ENCODE measurements at places on chromosomes 1 and 21.

DNA sequence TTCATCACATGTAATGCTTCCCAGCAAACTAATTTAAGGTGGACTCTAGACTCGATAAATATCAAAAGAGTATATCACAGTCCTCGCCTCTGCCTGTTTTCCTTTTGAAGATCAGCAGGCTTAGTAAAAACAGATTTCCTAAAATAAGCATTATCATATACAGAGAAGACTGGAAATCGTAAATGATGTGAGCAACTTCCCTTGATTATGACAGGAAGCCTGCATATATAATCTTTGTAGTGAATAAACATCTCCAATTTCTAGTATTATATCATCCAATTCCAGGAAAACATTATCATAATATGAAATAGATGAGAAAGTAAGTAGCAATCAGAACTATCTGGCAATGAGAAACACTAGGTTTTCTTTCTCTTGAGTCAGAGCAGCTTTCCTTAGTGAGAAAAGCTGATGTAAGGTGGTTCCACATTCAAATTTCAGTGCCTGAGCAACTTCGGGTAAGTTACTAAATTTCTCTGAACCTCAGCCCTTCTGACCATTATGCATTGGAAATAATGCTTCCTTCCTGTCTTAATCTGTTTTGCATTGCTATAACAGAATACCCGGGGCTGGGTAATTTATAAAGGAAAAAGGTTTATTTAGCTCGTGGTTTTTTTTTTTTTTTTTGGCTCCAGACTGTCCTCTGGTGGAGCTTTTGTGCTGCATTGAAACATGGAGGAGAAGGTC is 12.6 kb upstream of the POU2F1 start:
- DNase-seq: no peak

DNA sequence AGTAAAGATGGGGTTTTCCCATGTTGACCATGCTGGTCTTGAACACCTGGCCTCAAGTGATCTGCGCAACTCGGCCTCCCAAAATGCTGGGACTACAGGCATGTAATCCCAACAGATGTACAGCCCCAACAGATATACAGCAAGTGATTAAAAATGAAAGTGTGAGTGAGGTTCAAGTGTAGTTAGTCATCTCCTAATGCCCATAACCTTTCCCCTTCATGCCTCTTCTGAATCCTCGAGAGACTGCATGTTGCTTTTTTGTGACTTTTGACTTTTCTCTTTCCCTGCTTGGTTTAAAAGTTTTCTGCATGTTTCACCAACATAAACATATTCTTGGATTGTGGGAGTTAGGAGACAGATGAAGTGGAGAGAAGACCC is 31.2 kb downstream of the KCNK2 start:
- DNase-seq: no peak

DNA sequence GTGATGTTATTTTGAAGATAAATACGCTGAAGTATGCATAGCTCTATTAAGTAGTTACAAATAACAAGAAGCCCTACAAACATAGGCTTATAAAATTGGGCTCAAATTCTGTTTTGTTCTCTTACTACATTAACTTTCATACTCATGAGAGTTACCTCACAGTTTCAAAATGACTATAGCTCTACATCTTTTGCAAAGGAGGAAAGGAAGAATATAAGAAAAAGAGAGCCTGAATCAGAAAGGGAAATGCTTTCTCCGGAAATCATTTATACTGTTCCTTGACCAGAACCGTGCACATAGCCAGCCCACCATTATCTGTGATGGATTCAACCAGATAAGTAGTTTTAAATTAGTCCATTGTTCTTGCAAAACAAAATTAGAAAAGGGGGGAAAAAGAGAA is 1252.1 kb downstream of the NCAM2 start:
- no peak for DNase-seq

GRCh38 chr21:45818904-45819285 is 162.7 kb upstream of the COL6A1 start:
- DNase-seq: peak; percentile 87

DNA sequence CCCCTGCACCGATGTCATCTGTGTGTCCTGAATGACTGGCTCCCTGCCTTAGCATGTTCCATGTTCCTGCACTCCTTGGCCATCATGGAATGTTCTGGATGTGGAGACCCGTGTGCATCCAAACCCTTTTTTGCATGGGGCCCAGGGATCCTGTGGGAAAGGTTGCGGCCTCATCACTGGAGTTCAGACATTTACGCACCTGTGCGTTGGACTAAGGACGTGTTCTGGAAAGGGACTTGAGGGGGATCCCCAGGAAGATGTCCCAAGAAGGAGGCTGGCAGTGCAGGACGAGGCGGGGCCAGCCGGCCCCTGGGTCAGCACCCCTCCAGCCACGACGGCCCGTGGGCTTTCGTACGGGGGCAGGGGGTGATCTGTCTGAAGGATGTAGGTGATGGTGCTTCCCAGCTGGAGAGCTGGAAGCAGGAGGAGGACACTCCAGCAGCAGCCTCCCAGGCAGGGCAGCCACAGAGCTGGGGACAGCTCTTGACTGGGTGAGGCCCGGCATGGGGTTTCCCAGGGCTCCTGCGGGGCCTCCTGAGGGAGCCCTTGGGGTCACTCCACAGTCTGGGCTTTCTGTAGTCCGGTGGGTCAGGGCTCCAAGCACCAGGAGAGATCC is 67.2 kb downstream of the SCCPDH start:
- peak; percentile 52 for DNase-seq

GRCh38 chr1:212769459-212770167 is 22.0 kb downstream of the NSL1 start:
- no peak for DNase-seq

- DNase-seq: no peak
These were observed 904 bp downstream of the GJB3 start for GRCh38 chr1:34781844-34782391.

DNA sequence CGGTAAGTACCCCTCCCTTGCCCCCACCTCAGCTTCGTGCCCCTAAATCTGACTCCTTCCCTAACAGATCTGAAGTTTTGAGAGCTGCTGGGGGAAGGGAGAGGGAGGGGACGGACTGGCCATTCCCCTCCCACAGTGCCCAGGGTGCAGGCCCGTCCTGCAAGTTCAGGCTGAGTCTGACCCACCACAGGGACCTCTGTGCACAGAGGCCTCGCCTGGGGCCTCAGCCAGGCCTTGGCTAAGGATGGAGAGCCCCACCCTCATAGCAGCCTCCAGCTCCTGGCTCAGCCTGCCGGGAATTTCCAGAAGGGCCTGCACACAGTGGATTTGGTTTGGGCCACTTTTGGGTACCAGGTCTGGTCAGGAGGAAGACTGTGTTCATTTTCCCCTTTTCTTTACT is 31.2 kb upstream of the TNFRSF1B start:
- peak; percentile 60 for DNase-seq

DNA sequence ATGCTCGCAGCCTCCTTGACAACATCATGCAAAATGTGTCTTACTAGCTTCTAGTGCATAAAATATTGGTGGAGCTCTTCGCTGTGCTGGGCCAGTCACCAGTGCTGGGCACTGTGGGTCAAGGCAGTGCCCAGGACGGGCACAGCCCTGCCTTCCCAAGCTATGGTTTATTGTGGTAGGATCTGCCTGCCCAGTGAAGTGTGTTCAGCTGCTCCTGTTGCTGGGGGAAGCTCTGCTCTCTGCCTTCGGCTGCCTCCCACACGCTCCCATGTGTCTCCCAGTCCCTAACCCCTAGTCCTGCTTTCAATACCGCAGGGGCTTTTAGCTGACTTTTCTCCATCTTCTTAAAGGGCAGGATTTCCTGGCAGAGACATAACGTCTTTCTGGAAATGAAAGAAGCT is 15.7 kb downstream of the EPHX1 start:
- DNase-seq: peak; percentile 3

- no peak for DNase-seq
These were observed 2.3 kb downstream of the ARTN start for GRCh38 chr1:43935711-43936427.

GRCh38 chr1:206583707-206584648 is 28.3 kb downstream of the EIF2D start:
- DNase-seq: peak; percentile 94

- DNase-seq: no peak
These were observed 56.7 kb downstream of the SPSB1 start for GRCh38 chr1:9349331-9349851.

GRCh38 chr1:68953311-68953710 is 456.4 kb upstream of the DEPDC1 start:
- DNase-seq: no peak

- DNase-seq: no peak
These were observed 262.0 kb downstream of the TNR start for GRCh38 chr1:175481126-175482070.

DNA sequence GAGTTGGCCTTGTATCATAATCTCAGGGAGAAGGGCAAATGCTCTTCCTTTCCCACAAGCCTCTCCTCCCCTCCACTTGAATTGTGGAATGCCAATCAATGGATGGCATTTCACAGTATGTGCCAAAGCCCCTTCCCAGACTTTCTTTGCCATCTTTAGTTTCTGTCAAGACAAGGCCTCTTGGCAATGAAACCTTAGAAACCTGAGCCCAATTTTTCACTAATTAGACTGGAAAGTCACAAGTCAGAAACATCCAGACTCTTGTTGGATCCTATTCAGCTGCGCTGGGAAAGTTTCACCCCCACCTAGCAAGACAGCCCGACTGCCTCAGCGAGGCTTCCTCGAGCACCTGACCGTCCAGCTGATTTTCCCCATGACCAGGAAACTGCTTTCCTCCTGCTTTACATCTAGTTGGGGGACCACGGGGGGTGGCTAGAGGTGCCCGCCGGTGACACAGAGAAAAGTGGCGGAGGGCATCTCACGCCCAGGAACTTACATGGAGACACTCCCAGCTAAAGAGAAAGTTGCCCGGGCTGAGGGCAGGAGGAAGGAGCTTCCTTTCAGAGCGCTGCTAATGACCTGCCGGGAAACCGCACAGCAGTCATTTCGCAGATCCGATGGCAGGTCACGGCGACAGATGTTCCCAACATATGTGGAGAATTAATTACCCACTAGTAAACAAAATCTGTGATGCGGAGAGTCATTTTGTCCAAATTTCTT is 302.6 kb upstream of the RRP15 start:
- DNase-seq: no peak

- DNase-seq: peak; percentile 19
These were observed 44.6 kb upstream of the MPZL1 start for GRCh38 chr1:167676916-167677848.

- DNase-seq: peak; percentile 42
These were observed 61.2 kb downstream of the TOR1AIP2 start for GRCh38 chr1:179816196-179816960.

DNA sequence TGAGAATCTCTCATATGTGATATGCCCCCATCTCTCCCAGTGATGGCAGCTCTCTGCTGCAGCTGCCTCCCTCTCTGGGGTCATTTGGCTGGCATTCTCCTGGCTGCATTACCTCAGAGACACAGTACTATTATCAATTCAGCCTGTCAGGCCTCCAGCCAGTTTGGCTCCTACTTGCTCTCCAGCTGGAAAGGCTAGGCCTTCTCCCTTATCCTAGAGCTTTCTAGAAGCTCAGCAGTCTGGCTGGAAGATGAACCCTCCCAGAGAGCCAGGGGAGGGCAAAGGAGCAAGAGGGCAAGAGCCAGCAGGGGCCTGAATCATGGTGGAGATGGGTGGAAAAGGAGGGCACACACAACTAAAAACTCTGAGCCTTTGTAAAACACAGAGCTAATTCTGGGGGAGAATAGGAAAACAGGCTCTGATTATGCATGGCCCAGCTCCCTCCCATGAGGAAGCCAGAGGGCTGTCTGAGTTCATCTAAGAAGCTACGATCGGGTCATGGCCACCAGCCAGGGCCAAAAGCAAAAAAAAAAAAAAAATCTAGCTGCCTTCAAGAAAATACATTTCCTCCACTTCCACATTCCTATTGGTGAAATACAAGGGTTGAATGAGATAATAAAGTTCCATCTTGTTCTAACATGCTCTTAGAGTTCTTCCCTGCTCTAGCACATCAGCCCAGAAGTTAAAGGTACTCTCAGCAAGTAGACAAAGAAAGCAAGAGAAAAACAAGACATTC is 8.8 kb downstream of the LAMB3 start:
- DNase-seq: no peak

DNA sequence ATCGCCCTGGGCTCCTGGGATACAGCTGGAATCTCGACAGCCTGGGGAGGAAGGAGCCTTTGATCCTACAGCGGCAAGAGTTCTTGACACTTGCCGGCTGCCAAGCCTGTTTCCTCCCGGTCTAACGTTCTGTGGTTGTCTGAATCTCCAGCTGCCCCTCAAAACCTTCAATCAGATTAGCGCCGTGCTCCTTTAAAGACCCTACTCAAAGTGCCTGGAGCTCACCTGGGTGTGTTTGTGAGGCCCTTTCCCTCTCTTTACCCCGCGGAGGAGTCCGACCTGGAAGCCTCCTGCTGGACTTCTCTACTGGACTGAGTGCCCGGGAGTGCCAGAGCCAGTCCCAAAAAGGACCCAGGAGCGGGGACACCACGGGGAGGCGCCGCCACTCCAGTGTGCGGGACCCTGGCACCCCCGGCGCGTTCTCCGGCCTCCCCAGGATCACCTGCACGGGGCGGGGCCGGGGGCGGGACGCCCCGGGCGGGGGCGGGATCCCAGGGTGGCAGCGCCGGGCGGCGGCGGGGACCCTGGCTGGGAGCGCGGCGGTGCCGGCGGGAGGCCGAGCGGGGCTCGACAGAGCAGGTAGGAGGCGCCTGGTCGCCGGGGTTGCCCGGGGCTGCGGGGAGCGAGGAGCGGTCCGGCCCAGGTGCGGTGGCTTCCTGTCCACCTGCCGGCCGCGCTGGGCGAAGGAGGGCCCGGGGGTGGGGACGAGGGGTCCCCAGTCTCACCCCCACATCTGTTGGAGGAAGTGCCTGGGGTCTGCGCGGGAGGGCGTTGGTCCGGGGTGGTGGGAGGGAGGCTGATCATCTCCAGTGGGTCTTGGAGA is at the start of gene NCMAP:
Gene NCMAP, plus strand, starts transcription at position 497 of the 823 bp plus-strand sequence. CDS start 39,344 bp downstream, outside the sequence.
- DNase-seq: peak; percentile 84

DNA sequence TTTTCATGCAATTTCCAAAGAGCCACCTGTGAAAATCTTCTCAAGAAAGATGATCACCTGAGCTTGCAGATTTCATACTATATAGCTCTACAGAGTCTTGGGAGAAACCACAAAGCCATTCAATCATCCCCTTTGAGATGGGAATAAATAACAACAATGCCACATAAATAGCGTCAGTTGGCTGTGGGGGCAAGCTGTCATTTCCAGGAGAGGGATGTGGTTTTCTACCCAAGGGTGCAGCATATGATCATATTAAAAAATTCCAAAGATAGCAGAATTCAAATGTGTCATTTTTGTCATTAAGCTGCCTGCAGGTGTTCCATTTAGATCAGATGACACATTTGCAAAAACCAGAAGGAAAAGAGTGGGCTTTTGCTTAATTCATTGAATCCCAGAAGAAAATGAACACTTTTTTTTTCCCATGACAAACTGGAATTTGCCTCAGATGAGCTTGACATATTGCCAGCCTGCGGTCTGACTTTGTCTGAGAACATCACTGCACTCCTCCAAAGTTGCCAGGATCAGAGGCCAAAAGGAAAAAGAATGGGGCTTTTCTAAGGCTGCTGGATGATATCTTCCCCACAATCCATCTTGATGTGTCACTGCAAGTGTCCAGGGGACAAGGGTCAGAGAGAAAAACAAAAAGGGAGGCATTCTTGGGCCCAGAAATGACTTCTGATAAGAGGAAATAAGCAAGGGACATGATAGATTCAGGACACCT is 314.1 kb upstream of the USP25 start:
- DNase-seq: no peak

Data from activated effector memory CD4-positive, alpha-beta T cell treated with anti-CD3 and anti-CD28 coated beads, Interleukin-2, amount 50 U/mL, for 16 hours (primary cell).